ENCODE measurements at places on chromosomes 1 and 21. TPM values are rescaled to one million over a fixed set of nuclear protein-coding genes. Genes with fewer than 3 reads are reported as not detected.

GRCh38 chr1:60699325-60699724 lies 383.0 kb upstream of the NFIA start:
- DNase-seq: no peak

DNA sequence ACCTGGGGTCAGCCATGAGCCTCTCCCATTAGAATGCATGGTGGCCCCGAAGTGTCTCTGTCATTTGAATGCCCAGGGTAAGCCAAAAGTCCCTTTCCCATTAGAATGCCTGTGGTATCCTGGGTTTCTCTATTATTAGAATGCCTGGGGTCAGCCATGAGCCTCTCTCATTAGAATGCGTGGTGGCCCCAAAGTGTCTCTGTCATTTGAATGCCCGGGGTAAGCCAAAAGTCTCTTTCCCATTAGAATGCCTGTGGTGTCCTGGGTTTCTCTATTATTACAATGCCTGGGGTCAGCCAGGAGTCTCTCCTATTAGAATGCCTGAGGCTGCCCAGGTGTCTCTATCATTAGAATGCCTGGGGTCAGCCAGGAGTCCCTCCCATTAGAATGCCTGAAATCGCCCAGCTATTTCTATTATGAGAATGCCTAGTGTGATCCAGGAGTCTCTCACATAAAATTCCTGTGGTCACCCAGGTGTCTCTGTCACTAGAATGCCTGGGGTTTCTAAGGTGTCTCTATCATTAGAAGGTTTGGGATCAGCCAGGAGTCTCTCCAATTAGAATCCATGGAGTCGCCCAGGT lies 65.5 kb downstream of the RNF187 start:
- no peak for DNase-seq

- no peak for DNase-seq
These were observed 23.2 kb upstream of the PLCH2 start for GRCh38 chr1:2452932-2453315.

- DNase-seq: no peak
These were observed 205.7 kb upstream of the RRP15 start for GRCh38 chr1:218079347-218079746.

DNA sequence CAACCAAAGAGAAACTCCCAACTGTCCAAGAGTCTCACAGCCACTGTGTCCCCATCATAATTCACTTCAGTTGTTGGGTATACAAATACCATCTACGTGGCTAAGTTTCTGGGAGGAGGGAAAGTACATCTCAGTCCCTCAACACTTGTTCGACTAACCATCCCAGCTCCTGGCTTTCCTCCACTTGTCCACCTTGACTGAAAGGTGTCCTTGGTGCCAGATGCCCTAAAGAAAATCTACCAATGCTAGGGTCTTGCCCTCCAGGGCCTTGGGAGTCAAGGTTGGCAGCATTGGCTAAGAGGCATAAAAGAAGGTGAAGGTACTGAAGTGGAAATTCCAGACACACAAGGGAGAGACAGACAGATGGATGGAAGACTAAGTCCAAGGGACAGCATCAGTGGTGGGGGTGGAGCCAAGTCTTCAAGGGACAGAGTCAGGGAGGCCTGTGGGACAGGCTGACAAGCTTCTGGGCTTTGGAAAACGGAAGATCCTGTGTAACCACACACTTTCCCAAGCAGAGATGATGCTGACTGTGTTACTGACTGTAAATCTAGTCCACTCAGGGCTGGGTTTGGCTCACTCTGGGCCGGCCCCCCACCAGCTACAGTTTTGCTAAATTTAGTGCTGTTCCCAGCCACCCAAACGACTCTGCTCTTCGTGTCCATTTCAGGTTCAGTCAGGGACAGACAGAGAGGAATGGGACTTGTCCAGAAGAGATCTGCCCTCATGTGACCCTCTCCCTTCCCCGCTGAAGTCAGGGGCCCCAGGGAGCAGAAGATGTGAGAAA lies 60.1 kb downstream of the CD34 start:
- DNase-seq: no peak

GRCh38 chr1:37868466-37868865 lies 9.1 kb upstream of the MTF1 start:
- peak; percentile 14 for DNase-seq

- DNase-seq: peak; percentile 48
These were observed 6.7 kb upstream of the RNASEL start for GRCh38 chr1:182595641-182596240.

- DNase-seq: peak; percentile 28
These were observed 15.4 kb downstream of the COL18A1 start for GRCh38 chr21:45420061-45421041.

DNA sequence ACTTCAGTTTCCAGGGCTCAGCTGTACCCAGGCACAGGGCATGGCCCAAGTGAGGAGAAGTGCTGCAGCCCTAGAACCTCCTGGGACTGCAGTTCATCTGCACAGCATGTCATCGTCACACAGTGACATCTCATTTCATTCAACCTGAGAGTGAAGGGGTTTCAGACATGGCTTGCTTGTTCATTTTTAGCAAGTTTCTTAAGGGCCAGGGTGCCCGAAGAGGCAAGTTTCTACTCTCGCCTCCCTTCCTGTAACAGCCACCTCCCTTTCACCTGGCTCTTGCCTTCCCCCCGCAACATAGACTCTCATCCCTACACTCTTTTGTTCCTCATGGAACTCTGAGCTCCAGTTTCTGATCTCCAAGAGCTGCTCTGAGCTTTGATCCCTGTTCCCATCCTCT lies 108.1 kb downstream of the C1orf21 start:
- DNase-seq: no peak

DNA sequence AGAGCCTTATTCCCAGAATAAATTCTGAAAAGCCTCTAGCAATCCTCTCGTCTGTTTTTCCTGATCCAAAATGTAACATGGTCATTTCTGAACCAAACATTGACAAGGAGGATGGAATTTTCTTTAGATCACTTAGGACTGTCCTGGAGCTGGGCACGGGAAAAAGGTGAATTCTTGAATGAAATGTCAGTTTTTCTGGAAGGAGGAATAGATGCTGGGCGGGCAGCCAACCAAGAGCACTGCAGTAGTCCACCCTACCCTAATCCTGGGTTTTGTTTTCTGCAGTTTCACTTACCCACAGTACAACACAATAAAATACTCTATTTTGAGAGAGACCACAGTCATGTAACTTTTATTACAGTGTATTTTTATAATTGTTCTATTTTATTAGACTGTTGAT lies 20.9 kb downstream of the RIT1 start:
- no peak for DNase-seq

DNA sequence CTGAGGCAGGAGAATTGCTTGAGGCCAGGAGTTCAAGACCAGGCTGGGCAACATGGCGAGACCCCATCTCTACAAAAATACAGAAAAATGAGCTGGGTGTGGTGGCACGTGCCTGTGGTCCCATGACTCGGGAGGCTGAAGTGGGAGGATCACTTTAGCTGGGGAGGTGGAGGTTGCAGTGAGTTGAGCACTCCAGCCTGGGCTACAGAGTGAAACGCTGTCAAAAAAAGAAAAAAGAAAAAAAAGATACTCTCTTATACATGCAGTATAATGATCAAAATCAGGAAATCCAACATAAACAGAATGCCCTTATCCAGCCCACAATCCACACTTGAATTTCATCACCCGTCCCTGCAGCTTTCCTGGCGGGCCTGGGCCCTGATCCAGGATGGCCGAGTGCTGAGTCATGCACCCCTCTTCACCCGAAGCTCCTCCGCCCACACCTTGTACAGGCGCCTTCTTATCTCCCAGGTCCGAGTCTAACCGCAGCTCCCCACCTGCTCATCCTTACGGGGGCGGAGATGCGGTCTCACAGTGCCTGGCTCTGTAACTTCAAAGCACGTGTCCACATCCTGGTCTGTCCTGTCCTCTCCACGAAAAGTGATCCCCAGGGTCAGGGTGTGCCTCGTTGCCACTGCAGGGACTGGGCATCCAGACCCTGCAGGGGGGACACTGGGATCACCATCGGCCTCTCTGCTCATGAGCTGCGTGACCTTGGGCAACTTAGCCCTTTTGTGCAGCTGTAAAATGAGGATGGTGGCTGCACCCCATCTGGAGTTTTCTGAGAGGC lies 120.2 kb upstream of the SLC45A1 start:
- peak; percentile 95 for DNase-seq

- no peak for DNase-seq
These were observed 17.0 kb upstream of the BLACAT1 start for GRCh38 chr1:205472737-205473441.

GRCh38 chr1:42940851-42941639 lies 17.6 kb downstream of the SLC2A1 start:
- peak; percentile 100 for DNase-seq

- DNase-seq: peak; percentile 83
These were observed 13.0 kb downstream of the CAPN8 start for GRCh38 chr1:223652436-223652941.

DNA sequence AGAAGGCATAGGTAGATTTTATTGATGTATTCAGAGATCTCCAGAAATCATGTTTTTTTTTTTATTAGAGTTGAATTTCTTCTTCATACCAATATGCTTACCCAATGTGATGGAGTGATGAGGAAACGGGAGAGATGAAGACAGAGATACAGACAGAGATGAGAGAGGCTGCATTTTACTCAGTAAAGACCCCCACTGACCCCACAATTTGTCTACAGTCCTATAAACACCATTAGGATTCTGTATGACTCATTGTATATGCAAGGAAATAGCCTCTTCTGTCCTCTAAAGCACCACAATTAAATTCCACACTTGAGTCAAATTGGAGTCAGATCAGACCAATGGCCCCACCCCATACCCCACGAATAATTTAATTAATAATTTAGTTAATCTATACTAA lies 44.0 kb downstream of the RUNX1 start:
- peak; percentile 59 for DNase-seq

DNA sequence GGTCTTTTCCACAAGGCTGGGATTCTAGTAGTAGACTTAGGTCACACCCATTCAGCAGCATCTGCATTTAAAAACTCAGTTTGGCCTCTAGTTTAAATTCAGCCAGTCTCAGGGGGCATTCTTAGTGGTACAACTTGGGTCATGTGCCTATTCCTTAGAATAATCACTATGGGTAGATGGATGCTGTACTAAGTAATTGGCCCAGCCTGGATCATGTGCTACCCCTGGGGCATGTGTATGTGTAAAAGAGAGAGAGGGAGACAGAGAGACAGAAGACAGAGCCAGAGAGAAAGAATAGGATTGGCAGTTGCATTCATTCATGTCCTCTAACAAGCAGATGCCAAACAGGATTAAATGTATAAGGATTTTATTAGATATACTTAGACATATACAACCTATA lies 13.6 kb upstream of the SYT14 start:
- no peak for DNase-seq

GRCh38 chr1:107138767-107139445 lies 1.9 kb upstream of the NTNG1 start:
- DNase-seq: peak; percentile 93

- DNase-seq: no peak
These were observed 18.0 kb upstream of the ZNF678 start for GRCh38 chr1:227545361-227545760.

DNA sequence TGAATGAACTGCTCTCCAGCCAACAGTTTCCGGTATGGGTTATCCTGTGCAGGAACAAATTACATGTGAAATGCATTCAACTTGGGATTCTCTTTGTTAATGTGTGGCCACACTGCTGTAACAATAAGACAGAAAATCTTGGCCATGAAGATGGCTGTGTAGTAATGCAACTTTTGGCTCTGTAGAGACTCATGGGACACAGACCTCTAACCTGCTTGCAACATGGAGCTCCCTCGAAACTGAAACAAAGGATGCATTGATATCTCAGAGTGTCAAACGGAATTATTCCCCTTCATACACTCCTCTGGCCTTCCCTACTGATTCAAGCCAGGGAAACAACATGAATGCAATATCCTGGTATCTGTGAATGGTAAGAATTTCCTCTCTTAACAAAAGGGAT lies 559.3 kb upstream of the ZRANB2 start:
- DNase-seq: no peak

- peak; percentile 40 for DNase-seq
These were observed 414.2 kb downstream of the KCNT2 start for GRCh38 chr1:196193896-196194559.

Gene STXBP3
- total RNA-seq: 55.4 TPM

Gene BRDT
- not detected for total RNA-seq

Gene ZNHIT6
- 7.0 TPM for total RNA-seq

Gene ST3GAL3
- 24.2 TPM for total RNA-seq

Gene SDHC
- 44.2 TPM for total RNA-seq

Gene PHLDA3
- 7.6 TPM for total RNA-seq

Gene CDCA8
- total RNA-seq: 36.8 TPM

Gene MROH9
- total RNA-seq: not detected

Gene NTPCR
- 67.2 TPM for total RNA-seq

Gene PLA2G2F
- total RNA-seq: not detected
